Tibial nerve (tissue), 4 donors: ENCODE measurements at places on chromosomes 16 and 17. TPM values are rescaled to one million over a fixed set of nuclear protein-coding genes. Genes with fewer than 3 reads are reported as not detected.

CCDC47 gene
- 44.8 TPM for total RNA-seq

DNA sequence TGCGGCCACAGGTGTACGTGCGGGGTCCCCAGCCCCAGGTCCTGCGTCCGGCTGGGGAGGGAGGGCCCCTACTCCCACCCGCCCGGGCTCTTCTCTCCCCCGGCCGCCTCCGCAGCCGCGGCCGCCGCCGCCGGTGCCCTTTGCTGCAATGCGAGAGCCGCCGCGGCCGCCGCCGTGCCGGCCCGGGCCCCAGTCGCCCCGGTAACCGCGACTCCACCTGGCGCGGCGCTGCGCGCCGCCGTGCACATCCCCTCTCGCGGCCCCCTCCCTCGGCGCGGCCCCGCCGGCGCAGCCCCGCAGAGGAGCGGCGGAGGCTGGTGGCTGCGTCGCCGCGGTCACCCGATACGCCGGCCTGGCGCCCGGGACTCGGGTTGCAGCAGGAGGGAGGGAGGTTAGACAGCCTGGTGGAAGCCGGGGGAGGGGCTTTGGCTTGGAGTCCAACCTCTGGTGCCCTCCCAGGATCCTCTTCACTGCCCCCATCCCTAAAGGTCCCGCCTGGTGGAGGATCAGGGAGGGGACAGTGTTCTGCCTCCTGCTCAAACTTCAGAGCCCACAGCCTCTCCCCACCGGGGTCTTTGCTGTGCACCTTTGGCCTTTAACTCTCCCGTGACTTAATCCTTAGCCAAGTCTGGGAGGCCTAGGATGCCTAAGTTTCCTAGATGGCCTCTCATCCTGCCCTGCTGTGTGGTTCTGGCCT is 32.9 kb downstream of the SRCIN1 start:
- DNase-seq: no peak

- DNase-seq: no peak
Measured at GRCh38 chr16:55045329-55045728, 114.7 kb downstream of the IRX5 start.

DNA sequence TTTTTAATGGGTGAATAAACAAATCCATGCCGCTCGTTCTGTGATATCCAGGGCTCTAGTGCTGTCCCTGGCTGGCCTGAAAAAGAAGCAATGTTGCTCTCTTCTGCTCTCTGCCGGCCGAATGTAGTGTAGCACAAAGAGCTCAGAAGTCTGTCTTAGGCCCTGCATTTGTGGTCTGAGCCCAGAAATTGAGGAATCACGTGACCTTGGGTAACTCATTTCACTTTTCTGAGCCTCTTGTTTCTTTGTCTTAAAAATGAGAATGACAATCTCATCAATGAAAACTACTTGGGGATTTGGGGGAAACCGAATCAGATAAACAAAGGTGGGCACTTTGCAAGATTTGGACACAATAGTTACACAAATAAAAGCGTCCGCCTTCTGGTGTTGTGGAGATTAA is 381.6 kb upstream of the ASIC2 start:
- DNase-seq: peak; percentile 40

GRCh38 chr16:342455-343213 is 9.9 kb downstream of the AXIN1 start:
- no peak for DNase-seq

HP gene
- 24.9 TPM for total RNA-seq

DNA sequence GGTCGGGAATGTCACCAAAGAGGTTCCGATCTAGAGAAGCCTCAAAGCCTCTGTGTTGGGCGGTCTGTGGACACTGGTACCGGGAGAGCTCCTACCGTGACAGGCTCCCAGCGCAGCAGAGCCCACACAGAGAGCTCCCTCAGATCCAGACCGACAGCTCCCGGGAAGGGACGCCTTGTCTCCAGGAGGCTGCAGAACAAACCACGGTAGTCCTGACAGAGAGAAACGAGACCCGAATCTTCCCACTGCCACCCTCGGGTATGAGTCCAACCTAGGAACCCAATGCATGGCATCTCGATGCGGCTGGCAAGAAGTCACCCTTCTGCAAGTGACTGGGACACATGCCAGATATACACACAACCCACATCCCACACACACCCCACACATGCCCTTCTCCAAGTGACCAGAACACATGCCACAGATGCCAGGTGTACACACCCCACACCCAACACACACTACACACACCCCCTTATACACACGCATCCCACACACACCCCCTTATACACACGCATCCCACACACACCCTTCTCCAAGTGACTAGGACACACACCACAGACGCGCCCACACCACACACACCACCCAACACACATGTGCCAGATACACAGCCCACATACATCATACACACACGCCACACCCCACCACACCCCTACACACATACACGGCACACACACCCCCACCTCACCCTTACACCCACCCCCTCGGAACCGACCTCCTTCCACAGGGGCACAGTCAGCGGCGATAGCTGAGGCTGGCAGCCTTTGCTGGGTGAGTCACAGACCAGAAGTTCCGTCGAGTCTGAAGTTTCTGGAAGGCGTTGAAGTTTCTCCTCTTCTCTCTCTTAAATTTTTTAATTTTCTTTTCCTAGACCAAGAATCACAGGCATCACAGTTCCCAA is 15.9 kb upstream of the CYTH1 start:
- no peak for DNase-seq

- DNase-seq: no peak
Measured at GRCh38 chr16:25258861-25259179, 1.2 kb upstream of the ZKSCAN2 start.

DNA sequence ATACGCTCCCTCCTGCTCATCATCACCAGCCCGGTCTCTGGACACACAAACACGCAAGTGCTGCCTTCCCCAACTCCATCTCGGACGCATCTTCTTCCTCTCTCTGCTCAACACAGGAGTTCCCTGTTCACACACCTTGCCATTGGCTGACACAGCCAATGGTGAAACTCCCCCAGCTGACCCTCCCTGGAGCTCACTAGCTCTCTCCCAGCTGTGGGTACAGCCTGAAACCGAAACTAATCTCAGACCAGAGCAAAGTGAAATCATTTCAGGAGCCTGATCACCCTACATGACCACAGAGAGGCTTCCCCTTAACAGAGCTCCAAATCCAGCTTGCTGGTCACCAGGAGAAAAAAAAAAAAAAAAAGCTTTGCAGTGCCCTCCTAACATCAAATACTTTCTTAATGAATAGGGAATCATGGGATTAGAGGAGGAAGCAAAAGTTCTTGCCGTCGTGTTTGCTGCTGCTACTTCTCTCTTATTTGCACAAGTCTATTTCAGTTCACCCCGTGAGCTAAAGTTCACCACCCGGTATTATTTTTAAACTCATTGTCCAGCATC is 8.3 kb downstream of the CUEDC1 start:
- no peak for DNase-seq

DNA sequence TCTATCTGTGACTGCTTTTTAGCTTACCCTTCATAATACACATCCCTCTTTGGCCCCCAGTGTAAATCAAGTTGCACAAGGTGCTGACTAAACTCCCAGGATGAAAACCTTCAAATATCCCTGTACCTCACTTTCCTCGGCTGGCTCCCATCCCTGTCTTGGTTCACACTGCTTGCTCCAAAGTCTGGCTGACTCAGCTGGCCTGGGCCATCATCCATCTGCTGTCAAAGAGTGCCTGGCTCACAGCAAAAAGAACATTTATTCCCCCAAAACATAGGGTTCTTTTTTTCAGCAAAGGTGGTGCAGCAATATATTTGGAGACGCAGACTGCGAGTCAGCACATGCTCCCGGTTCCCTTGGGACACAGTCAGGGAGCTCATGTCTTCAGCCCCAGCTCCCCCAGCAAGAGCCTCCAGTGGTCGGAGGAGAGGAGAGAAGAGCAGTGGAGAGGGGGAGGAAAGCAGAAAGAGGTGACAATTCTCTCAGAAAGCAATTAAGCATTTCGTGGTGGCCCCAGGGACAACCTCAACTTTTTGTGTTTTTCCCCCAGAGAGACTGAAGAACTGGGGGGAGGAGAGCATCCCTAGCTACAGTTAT is 26.1 kb downstream of the GPR142 start:
- no peak for DNase-seq

GRCh38 chr17:78668847-78669246 is 91.7 kb upstream of the DNAH17 start:
- DNase-seq: no peak

DNA sequence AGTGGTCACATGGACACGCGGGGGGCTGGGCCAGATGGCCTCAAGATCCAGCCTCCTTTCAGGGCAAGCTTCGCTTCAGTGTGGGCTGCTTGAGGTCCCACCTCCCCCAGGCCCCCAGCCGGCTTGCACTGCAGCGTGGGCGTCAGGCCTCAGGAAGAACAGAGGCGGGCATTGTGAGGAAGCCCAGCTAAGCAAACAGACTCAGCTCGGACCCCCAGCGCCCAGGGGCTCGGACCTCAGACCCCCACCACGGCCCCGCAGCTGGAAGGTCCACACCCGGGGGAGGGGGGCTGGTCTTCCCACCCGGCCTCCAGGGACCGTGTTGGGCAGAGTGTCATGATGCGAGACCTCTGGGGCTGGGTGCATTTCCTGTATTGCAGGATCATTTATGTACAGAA is 24.7 kb upstream of the ZNF469 start:
- no peak for DNase-seq

RGS9 gene
- 10.7 TPM for total RNA-seq

MMP15 gene
- total RNA-seq: 11.4 TPM

HOXB13 gene
- not detected for total RNA-seq

LGALS9B gene
- not detected for total RNA-seq

CASKIN1 gene
- 0.20 TPM for total RNA-seq

SLC5A11 gene
- total RNA-seq: not detected

DNA sequence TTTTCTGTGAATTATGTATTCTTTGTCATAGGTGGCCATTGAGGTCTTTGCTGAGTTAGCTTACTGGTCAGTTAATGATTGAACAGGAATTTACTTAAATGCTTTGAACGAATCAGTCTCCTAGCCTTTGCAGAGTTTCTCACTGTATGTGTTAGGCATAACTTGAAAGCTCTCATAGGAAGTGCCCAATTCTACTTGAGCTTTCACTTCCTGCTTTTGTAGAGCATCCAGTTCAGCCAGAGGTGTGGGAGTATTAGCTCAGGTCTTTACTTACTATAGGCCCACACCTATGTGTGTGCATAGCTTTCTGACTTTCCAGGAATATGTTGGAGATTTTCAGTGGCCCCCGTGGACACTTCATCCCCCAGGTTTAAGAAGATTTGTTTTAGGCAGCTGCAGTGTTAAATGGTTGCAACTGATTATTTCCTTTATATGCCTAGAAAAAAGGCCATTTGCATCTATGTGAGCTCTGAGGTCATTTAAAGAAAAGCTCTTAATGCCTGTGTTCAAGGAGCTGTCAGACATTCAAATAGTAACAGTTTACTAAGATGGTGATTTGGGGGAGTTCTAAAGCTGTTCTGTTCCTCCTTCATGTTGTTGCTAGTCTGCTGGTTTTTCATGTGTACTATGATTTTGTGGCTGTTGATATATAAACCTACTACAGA is 62.3 kb downstream of the PHKB start:
- DNase-seq: no peak

GRCh38 chr17:16281351-16281750 is 64.3 kb downstream of the PIGL start:
- DNase-seq: no peak

FMNL1 gene
- total RNA-seq: 23.5 TPM

DNA sequence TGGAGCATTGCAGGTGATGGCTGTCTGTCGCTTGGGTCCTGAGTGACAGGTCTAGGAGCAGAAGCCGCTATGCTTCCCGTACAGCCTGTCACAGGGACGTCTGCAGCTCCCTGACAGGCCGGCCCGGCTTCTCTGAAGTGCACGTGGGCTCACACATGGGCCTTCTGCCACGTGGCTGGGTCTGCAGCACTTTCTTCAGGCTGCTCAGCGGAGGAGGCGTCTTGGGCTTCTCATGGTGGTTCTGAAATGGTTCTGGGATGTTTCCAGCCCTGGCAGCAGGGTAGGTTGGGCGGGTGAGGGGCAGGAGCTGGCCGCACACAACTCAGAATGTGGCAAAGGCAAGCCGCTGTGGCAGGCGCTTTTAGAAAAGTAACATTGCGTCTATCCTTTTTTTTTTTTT is 80.3 kb upstream of the ZNF750 start:
- DNase-seq: no peak

RPH3AL gene
- total RNA-seq: 42.5 TPM

DNA sequence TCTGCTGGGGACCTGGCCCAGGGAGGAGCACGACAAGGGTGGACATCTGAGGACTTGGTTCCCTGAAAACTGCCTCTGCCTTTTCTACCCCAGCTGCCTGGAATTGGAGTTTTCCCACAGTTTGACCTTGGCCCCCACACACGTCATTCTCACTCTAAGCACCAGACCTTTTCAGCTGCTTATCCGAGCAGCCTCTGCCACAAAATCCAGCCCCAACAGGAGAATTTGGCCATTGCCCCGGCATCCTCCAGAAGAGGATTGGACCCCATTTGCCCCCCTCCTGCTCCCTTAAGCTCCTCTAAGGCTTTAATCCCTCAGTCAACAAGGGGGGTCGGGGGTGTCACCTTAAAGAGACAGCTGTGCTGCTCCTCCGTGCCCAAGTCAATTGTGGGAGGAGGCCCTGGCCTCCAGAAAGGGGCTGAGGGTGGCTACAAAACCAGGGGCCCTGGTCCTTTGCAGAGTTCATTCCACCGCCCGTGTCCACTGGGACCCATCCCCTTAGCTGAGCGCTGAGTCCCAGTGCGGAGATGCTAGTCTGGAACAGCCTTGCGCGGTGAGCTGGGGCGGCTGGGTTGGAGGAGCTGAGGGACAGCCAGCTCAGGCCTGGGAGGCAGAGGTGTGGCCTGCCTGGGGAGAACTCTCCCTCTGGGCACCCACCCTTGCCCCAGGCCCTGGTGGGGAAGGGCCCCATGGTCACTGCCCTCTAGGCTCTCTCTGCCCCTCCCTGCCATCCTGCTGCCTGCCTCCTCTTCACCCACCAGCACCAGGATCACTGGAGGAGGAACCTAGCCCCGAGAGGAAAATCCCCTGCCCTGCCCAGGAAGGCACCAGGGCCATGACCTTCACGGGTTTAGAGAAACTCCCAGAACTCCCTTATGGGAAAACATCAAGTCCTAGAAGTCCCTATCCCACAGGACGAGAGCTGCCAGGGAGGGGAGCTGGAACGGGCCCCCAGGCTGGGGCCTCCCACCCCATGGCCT is 18.8 kb downstream of the TTYH2 start:
- no peak for DNase-seq

SHISA9 gene
- total RNA-seq: 6.3 TPM
